ENCODE measurements at places on chromosomes 12 and 14. TPM values are rescaled to one million over a fixed set of nuclear protein-coding genes. Genes with fewer than 3 reads are reported as not detected.

The NTS gene
- total RNA-seq: 34.0 TPM

The MYF5 gene
- not detected for total RNA-seq

The TOMM20L gene
- not detected for total RNA-seq

The C3AR1 gene
- total RNA-seq: 0.51 TPM

All from smooth muscle cell of the umbilical artery (primary cell).